SHP77 (cell line): ENCODE measurements at places on chromosomes 6 and 20.

DNA sequence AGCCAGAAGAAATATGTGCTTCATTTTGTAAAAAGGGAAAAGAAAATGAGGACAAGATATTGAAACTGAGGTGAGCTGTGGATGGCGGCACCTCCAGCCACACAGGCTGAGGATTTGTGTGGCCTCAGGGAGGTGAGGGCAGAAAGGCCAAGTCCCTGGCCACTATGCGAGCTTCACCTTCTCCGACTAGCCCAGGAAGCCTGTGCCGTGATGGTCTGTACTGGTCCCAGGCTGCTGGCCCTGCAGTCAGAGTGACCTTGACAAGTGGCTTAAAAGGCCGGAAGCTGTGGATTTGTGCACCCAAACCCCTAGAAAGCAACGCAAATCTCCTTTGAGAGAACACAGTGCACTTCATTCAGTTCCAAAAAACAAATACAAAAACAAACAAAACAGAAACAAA is 48.1 kb downstream of the WDR27 start:
- no peak for DNase-seq

- DNase-seq: no peak
Measured at GRCh38 chr20:57724610-57725405, 15.0 kb upstream of the PMEPA1 start.

DNA sequence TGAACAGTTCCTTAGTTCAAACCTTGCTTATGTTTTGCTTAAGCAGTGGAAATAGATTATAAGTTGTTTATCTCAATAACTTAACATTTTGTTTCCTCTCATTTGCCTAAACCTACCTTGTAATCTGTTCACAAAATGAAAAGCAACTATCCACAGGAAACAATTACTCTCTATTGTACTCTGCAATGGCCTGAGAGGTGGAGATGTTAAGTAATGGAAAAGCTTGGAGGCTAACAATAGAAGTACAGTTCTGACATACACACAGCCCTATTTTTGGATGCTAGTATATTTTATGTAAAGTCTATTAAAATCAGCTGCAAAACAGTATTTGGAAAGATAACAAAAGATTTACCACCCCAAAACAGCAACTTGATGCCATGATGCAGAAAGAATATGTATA is 82.1 kb downstream of the TINAG start:
- DNase-seq: no peak

DNA sequence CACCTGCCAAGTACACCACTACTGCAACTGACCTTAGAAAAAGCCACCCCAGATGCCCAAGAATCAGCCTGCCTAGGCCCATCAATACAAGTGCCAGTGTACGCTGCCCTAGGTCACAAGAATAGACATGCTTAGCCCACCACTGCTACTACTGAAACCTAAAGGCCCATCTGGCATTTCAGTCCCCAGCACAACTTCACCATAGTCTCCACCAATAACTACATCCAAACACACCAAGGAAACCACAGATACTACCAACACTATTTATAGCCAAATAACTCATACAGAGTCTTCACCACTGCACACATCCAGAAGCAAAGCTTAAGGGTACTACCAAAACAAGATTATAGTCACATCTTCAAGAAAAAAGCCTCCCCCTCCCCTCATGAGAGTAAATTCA is 28.2 kb downstream of the TREML4 start:
- no peak for DNase-seq

DNA sequence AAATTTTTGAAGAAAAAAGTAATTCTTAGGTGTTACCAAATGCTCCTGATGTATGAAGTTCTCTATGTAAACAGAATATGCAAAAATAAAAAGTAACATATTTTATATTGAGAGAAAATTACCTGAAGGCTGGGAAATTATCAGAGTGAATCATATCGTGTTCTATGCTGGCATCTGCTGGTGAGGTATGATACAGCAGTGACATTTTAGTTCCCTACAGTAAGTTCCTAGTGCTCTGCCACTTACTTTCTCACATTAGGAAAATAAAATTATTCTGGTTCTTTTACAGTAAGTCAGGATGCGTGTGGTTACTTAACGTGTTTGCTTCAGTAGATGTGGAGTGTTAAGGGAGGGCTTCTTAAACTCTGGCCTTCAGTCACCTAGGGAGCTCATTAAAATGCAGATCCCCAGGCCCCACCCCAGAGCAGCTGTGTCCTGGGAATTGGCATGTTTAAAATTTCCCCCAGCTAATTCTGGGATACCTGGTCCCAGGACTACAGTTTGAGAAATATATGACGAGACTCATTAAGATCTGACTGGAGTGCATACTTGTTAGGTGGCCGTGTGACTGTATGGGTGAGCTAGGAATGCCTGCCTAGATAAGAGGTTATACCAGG is 3.2 kb downstream of the ACTR5 start:
- DNase-seq: no peak

DNA sequence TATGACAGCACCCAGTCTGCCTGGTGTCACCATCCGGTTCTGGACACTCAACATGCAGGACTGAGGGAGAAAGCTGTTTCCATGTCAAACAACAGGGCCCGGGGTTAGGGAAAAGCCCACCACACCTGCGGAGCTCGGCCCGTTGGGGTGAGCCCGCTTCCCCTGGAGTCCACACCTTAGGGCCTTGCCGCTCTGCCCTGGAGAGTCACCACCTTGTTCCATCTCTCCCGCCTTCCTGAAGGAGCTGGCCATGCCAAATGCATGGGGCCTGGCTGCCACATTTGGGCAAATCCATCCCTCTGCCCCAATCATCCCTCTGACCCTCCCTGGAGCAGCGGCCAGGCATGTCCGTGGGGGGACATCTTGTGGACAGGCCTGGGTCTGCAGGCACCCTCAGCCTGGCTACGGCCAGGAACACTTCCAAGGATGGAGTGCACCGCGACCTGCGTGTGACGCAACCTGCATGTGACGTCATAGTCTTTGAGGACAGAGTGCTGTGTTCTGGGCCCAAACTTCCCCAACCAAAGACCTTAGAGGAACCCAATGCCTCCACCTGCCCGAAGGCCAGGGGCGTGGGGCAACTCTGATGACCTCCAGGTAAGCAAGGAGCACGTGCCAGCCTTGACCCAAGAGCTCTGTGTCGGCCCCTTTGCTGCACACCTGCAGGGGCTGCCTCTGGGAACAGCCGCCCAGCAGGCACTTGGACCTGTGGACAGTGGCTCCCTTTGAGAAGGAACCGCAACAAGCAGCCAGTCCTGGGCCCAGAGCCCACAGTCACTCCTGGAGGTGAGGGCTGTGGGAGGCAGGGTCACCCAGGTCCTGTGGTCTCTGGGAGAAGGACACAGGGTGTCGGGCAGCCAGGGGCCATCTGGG is 1.7 kb downstream of the CABLES2 start:
- peak; percentile 85 for DNase-seq

DNA sequence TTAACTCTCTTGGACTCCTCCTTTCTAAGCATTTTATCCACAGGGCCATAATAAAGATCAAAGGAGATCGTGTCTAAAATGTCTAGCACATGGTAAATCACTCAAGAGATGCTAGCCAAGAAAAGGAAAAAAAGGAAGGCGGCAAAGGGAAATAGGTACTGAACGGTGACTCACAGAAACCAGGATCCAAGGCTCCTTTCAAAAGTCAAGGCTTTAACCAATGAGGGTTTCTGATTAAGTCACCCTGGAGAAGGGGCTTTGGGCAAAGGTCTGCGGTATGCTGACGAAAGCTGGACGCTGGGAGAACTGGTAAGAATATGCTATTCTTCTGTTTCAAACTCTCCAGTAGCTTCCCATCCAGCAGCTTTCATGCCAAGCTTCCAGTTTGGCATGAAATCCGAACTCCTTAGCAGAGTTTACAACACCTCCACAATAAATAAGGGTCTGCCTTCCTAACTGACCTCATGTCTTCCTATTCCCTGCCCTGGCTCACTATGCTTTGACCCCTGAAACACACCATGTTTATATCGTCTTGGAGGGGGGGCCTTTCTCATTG is 1.0 kb downstream of the TOMM34 start:
- DNase-seq: no peak

DNA sequence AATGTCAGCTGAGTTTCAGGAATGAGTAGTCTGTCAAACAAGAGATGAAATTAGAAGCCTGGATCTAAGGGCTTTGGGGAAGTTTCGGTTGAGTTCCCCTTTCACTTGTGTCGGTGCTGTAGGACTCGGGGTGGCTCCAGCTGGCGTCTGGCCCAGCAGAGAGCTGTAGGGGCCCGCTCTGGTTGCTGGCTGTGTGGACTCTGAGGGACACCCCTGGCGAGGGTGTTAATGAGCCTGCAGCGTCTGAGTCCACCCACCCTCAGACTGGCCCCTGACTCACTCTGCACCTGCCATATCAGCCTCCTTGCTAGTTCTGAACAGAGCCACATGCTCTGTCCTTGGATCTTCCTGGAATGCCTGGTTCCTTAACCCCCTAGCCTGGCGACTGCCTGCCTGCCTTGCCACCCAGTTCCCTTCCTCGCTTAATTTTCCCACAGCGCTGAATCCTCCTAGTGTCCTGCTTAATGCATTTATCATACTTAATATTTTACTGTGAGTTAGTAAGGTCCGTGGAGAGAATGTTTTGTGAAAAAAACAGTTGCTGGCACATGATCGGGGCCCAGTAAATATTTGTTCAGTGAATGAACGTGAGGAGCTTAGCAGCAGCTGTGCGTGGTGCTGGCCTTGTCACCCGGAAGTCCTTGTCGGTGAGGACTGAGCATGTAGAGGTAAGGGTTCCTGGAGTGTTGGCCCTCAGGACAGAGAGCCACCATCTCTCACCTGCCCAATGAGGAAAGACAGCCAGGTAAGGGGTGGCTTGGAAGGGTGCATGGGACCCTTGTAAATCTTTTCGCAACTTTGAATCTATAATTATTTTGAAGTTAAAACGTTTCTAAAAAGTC is 1.6 kb downstream of the DNAJC5 start:
- DNase-seq: peak; percentile 76

DNA sequence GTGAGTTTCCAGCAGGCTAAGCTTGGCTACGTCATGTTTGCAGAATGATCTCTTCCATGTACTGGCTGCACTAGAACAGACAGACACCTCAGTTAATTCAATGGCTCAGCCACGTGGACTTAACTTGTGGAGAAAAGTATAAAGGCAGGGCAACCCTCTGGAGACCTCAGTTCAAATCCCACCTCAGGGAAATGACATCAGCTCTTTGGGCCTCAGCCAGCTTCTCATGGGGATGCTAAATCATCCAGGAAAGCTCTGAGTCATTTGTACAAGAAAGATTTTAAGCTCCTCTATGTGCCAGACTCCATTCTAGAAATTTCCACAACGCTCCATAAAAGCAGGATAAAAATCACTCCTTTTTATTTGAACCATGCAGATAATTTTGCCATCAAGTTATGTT is 128.5 kb upstream of the SALL4 start:
- no peak for DNase-seq
